NCI-H1417 treated with DMSO at 0.1 percent for 48 hours (cell line): ENCODE measurements at places on chromosomes 7 and 10.

- DNase-seq: no peak
Observed at GRCh38 chr7:84039432-84039831, 155.2 kb downstream of the SEMA3A start.

- DNase-seq: no peak
Observed at GRCh38 chr7:4256286-4256685, 425.8 kb upstream of the FOXK1 start.

DNA sequence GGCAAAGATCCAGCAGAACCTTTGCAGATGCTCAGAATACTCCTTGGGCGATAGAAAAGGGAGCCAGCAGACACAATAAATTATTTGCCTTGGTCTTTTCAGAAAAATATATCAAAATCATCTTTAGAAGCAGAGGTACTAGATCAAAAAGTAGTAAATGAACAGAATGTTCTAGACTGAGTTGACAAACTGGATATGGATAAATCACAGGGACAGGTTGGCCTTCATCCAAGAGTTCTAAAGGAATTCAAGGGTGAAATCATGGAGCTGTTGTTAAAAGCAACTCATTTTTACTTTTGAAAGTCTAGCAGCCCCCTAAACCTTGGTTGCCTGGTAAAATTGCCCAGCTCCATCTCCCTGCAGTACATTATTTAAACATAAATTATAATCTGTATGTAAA lies 99.1 kb downstream of the PLCE1 start:
- no peak for DNase-seq

DNA sequence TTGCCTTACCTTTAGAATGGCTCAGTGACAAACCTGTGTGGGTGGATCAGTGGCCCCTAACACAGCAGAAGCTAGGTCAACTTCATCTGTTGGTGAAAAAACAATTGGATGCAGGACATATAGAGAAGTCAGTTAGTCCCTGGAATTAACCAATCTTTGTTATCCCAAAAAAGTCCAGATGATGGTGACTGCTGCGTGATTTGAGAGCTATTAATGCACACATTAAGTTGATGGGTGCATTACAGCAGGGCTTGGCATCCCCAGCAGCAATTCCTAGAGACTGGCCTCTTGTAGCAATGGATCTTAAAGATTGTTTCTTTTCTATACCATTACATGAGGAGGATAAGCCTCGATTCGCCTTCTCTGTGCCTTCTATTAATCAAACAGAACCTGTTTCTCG lies 33.3 kb downstream of the OR13A1 start:
- DNase-seq: no peak

- no peak for DNase-seq
Observed at GRCh38 chr10:93994438-93994801, 689 bp downstream of the PLCE1 start.

DNA sequence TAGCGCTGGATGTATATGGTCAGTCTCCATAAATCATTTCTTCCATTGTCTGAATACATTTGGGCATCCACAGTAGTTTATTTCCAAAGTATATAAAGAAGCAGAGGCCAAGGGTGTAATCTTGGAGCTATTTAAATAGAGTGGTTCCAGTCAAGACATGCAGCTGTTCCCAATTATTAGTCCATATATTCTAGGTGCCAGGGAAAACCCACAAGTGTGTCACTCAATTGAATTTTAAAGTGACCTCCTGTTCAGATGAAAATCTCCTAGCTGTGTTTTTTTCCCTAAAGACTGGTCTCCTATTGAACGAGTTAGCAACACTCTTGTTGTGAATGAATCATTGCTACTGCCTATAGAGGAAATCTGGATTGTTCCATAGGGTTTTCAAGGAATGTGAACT lies 260.2 kb upstream of the BMPER start:
- DNase-seq: no peak

- no peak for DNase-seq
Observed at GRCh38 chr10:96500519-96500918, 13.2 kb downstream of the TLL2 start.

DNA sequence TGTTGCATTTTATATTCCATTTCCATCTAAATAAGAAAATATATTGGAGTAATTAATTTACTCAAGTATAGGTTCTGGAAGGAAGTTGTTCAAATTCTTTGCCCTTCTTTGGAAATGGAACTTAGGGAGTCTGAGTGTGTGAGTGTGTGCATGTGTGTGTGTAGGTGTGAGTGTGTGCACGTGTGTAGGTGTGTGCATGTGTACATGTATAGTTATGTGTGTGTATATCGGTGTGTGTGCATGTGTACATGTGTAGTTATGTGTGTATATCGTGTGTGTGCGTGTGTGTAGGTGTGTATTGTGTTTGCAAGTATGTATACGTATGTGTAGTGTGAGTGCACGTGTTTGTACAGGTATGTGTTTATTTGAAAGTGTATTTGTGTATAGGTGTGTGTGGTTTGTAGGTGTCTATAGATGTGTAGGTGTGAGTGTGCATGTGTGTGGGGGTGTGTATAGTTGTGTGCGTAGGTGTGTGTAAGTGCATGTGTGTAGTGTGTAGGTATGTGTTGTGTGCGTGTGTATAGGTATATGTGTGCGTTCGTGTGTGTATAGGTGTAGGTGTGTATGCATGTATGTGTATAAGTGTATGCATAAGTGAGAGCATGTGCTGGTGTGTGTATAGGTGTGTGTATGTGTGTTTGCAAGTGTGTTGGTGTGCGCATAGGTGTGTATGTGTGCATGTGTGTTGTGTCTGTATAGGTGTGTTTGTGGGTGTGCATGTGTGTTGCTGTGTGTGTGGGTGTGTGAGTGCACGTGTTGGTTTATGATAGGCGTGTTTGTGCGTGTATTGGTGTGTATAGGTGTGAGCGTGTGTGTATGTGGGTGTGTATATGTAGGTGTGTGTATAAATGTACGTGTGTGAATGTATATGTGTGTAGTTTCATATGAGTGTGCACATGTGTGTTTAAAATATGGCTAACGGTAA lies 266.2 kb downstream of the CAMK1D start:
- DNase-seq: no peak

DNA sequence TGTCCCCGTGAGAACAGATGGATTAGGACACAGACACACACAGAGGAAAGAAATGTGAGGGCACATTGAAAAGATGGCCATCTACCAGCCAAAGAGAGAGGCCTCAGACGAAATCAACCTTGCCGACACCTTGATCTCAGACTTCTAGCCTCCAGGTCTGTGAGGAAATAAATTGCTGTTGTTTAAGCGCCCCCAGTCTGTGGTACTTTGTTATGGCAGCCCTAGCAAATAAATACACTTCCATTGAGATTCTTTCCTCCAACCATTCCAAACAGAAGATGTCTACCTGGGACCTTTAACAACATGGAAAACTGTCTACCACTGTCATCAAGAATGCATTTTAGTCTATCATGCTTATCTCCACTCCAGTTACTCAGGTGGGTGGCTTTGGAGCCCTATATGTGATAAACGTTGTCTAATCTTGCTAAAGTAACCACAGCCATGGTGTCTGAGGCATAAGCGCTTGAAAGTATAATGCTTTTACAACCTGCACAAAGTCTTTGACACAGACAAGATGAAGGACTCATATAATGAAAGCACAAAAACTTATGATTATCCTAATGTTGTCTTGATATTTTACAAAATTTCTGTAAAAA lies 244.3 kb downstream of the MTERF1 start:
- no peak for DNase-seq

DNA sequence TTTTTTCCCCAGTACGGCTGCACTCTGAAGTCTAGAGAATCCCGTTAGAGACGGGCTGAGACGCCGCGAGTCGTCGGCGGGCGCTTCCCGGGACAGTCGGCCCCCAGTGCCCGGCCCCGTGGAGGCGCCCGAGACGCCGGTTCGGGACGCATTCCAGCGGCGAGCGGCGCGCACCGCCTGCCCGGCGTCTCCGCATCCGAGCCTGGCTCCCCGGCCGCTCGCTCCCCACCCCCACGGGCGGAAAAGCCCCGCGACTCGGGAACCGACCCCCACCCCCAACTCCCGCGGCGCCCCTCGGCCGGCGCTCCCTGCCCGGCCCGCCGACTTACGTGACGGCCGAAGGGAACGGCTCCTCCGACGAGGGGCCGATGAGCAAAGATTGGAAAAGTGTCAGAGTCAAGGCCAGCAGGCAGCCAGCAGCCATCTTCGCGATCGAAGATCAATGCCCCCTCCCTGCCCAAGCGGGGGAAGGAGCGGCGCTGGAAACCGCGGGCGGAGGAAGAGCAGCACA lies 486 bp downstream of the CACNA2D1 start:
- no peak for DNase-seq

DNA sequence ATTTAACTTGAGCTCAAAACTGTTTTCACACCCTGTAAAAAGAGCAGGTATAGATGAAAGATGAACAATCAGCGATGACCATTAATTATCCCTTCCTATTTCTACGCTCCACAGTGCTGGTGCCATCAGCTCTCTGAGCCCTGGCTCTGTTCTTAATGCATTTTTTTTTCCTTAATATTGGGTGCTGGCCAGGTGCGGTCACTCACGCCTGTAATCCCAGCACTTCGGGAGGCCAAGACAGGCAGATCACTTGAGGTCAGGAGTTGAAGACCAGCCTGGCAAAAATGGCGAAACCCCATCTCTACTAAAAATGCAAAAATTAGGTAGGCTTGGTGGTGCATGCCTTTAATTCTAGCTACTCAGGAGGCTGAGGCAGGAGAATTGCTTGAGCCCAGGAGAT lies 4.2 kb downstream of the STEAP4 start:
- no peak for DNase-seq

DNA sequence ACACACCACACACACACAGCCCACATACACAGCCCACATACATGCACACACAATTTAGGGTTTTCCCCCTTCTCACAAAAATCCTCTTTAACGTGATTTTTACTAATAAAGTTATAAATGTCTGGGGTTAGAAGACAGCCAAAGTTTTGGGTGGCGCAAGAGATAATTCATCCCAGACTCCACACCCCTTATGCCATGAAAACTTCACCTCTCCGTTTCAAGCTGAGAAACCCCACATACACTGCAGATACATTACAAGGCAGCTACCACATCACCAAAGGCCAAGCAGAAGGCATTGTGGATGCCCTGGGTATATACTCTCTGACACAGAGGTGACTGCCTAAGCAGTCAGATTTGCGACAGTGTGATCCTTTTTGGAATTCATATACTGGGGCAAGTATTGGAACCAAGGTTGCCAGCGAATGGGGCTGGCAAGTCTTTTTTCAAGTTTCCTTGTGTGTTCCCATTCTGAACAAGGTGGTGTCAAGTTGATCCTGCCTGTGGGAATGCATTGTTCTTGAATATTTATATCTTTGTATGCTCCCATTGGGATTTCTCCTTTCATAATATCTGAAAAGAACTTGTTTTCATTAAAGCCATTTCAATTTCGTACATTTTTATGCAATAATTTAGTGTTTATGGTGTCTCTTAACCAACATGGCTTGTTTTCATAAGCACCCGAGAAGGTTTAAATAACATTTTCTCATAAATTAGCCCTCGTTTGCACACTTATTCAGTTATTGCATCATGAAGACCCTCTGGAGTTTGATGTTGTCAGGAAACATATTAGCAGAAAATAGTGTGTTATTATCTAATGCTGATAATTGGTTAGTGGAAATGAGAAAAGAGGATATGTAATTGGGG lies 130.2 kb downstream of the TCF7L2 start:
- DNase-seq: no peak

- DNase-seq: no peak
Observed at GRCh38 chr7:150358988-150359621, 9.5 kb upstream of the REPIN1 start.

- DNase-seq: no peak
Observed at GRCh38 chr10:33799281-33799943, 464.9 kb upstream of the NRP1 start.

GRCh38 chr10:86545101-86545500 lies 23.5 kb upstream of the WAPL start:
- DNase-seq: no peak

DNA sequence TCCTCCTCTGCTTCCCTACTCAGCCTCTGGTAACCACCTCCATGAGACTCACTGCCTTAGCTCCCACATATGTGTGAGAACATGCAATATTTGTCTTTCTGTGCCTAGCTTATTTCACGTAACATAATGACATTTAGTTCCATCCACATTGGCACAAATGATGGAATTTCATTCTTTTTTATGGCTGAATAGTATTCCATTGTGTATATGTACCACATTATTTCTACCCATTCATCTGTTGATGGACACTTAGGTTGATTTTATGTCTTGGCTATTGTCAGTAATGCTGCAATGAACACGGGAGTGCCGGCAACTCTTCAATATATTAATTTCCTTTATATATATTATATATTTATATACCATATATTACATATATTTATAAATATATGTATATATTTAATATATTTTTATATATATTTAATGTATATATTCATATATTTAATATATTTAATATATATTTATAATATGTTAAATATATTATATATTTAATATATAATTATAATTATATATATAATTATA lies 1046.9 kb downstream of the DNAJB9 start:
- DNase-seq: no peak

DNA sequence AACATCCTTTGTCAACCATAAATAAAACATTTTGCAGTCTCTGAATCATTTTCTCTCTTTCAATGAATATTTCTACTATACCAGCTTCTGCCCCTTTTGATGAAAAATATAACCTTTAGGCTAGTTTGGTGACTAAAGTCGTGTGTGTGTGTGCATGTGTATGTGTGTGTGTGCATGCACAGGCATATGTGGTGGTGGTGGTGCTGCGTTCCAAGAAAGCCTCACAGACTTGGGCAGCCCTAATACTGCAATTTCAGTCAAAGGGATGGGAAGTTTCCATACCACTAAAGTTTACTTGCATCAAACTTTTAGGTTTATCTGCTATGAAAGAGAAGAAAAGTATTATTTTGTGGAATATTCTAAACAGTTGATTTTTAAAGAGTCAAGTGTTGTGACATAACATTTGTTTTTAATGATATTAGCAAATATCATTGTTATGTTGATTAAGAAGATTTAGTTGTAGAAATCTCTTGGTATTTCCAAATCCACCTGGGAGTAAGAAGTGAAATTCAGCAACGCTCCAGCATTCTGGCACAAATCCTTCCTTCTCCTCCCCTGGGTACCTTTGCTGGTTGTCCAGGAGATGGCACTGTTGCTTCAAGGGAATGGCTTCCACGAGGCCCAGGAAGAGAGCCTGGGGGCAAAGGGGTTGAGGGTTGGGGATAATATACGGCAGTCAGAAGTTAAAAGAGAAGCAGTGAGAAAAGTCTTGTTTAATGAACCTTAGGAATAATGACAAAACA lies 41.5 kb downstream of the ASB4 start:
- no peak for DNase-seq

DNA sequence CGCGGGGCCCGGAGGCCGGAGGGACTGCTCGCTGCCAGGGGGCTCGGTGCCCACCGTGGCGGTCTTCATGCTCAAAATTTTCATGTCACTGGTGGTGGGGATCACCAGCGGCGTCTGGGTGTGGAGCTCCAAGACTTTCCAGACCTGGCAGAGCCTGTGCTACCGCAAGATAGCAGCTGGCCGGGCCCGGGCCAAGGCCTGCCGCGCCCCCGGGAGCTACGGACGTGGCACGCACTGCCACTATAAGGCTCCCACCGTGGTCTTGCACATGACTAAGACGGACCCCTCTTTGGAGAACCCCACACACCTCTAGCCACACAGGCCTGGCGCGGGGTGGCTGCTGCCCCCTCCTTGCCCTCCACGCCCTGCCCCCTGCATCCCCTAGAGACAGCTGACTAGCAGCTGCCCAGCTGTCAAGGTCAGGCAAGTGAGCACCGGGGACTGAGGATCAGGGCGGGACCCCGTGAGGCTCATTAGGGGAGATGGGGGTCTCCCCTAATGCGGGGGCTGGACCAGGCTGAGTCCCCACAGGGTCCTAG lies 2.0 kb downstream of the FZD9 start:
- DNase-seq: no peak

- DNase-seq: no peak
Observed at GRCh38 chr10:53508197-53508596, 735.6 kb upstream of the MBL2 start.

GRCh38 chr10:51846856-51847506 lies 147.6 kb upstream of the CSTF2T start:
- no peak for DNase-seq
